ENCODE measurements at places on chromosomes 5 and 9.

GRCh38 chr9:123787416-123787815 is 142.5 kb downstream of the DENND1A start:
- no peak for DNase-seq

DNA sequence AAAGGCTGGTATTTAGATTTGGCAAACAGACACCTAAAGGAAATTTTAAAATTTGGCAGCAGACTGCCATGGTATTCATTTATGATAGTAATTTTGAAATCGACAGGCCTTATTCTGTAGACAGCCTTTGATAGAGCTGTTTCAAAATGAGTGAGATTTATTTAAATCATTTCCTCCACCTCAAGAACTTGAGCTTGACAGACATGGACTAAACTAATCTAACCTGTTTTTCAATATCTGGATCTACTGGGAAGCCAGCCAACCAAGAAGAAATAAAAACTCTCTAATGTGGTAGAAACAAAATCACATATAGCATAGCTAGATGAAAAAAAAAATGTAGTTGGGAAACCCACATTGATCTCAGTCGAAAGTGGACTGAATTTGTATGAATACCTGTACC is 56.9 kb upstream of the RASA1 start:
- DNase-seq: no peak

- no peak for DNase-seq
Measured at GRCh38 chr9:134073500-134073899, 5.7 kb upstream of the BRD3 start.

DNA sequence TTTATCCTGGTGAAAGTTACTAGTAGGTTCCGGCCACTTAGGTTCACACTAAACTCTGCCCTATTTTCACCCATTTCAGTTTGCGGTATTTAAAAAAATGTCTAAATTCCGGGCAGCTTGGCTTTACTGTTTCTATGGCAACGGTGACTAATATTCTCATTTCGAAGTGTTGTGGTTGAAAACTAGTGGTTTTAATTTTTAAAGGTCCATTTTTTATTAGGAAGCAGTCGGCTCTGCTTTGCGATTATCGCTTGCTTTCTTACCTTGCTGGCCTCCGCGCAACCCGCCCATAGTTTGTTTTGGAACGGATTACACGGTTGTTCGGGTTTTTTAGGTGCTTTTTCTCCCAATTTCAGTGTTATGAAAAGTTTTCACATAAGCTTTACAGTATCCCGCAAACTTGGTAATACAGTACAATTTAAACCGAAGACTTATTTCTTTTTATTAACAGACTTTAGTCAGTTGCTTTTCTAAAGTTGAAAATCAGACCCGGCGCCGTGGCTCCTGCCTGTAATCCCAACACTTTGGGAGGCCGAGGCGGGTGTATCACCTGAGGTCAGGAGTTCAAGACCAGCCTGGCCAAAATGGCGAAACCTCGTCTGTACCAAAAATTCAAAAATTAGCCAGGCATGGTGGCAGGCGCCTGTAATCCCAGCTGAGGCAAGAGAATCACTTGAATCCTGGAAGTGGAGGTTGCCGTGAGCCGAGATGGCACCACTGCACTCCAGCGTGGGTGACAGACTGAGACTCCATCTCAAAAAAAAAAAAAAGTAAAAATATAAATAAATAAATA is 1.6 kb downstream of the KDM4C start:
- peak; percentile 44 for DNase-seq

- DNase-seq: no peak
Measured at GRCh38 chr9:111661802-111662521, 557 bp downstream of the GNG10 start.

Data from AG04450 (cell line).